ENCODE measurements at places on chromosomes 1 and 21.

DNA sequence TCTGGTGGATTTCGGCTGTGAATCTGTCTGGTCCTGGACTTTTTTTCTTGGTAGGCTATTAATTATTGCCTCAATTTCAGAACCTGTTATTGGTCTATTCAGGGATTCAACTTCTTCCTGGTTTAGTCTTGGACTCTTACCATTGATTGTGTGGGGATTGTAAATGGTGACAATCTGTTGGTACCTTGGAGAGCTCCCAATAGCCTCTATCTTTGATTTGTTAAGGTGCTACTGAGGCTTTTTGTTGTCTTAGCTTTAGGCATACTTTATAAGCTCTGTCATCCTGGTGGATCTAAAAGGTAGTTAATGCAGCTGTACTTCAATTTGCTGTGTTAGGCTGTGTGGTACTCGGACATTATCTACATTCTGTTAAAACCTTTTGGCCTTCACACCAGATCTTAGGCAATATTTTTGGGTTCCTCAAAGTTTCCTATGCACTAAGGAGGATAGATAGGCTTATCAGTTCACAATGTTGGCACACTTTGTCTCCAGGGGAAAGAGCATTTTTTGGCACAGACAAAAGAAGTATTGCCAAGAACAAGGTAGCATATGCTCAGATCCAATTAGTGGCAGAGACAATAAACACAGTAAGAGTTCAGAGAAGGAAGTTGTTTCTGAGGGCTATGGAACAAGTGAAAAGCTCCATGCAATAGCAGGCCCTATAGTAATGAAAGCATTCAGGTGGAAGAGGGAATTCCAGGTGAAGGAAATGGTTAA lies 230.4 kb downstream of the PDE4B start:
- no peak for DNase-seq

DNA sequence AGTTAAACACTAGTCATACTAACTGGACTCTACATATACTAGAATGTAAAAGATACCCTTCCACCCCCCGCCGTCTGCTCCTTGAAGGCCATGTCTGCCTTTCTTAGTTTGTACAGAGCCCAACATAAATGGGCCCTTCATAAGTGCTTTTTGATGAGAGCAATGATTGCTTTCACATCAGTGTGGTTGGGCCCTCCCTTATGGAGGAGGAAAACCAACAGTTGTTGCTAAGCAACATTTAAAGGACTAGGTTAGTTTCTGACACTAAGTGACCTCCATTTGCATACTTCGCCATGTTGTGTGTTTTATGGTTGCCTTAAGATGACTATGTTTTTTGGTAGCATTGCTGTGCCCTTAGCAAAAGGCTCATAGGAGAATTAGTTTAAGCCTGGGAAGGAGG lies 182.0 kb upstream of the SGIP1 start:
- DNase-seq: no peak

DNA sequence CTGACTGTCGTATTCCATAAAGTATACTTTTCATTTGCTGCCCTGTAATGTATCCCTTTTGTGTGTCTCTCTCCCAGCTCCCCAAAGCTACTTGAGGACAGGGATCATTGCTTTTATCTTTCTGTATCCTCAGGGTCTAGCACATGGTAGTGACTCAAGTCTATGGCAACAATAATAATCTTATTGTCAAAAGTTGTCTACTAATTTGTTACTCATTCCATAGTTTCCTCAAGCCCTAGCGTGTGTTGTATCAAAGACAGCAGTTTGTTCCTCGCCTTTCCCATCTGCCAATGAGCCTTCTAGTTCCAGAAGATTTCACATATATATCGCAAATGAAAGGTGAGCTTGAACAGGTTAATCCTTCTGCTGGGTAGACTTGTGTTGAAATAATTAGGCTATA lies 9.8 kb upstream of the SLC30A1 start:
- no peak for DNase-seq

DNA sequence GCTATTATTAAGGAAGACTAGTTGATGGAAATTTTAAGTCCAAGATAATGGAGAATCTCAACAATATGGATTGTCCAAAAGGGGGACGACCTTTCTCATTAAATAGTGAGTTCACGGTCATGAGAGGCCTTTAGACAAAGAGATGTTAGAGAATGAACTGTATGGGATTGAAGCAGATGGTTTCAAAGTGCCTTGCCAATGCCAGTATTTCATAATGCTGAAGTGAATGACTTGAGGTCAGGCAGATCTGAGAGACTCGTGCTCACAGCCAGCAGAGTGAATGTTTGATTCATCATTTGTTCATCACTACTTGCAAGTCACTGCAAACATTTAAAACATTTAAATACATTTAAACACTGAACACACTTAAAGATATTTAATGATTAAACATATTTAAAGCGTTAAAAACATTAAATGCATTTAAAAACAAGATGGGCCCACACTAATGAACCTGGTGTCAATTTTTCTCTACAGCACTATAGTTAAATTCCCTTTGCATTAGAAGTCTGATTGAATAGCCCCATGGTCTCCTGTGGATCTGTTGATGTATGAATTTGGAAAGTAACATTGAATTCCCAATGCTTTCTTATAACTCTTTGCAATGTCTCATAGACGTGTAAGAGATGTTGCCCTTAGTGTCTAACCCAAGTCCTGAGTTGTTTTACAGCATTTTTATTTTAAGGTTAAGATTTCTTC lies 80.7 kb downstream of the TGFB2 start:
- DNase-seq: no peak

DNA sequence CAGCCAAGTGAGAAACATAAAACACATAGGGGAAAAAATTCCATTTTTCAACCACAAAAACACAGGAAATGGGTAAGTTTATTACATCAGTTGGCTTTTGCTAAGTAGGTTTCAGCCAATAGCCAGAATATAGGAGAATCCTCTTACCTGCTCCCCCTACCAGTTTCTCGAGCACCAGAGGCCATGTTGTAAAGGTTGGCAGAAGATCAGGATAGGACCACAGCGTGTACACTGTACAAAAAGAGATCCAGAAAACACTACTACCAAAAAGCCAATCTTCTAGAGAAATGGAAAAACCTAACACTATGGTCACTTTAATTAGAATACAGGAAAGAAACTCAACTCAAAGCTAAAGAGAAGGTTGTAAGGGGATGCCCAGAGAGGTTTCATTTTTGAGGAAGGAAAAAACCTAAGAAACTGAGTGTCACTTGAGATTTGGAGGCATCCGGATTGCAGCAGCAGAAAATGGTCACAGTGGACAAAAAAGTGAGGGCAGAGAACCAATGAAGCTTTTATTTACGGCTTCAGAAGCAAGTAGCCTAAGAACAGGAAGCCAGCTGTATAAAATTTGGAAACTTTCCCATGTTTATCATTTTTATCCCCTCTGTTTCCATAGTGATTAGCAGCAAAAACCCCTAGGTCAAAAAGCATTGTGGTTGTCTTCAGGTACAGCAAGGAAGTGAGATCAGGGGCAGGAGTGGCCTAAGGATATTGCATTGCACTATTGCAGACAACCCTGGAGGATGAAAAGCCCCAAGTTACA lies 2.9 kb downstream of the EIF2D start:
- no peak for DNase-seq

GRCh38 chr1:243740255-243740999 lies 109.6 kb downstream of the AKT3 start:
- DNase-seq: no peak

DNA sequence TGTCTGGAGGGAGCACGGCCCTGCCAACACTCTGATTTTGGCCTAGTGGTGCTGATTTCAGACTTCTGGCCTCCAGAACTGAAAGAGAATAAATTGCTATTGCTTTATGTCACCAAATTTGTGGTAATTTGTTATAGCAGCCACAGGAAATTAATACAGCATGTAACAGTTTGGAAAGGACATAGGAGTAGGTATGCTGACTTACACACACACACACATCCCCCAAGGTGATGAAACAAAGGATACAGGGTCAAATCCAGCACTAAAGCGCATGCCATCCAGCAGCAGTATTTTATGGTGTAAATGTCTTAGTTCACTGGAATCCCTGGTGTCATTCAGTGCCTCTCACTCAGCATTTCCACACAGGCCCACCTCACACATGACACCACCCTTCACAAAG lies 72.2 kb upstream of the MAN1A2 start:
- no peak for DNase-seq

DNA sequence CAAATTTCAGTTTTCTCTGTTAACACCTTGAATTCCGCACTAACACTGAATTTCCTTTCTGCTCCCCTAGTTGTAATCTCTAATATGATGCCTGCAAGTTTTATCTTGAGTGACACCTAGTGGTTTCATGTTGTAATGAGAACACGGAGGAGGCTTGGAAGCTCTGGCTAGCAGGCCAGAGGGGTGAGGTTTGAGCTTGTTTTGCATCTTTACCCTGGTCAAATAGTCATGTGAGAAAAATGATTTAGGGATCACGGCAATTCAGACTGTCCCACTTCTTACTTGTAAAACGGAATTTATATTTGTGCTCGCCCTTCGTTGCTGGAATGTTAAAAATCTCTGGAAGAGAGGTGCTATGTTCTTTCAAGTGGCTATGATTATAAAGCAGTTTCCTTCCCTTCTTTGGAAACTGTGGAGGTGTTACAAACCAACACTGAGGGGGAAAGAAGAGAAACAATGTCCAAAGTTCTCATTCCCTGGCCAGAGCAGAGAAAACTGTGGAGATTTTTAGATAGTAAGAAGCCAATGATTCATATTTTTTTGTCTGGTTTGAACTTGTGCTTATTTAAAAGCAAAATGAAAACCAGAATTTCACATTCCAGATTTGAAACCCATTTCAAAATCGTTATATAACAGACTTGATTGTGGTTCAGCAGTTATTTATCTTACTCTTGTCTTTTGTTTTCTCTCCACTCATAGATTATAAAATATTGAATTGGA lies 5.3 kb upstream of the MROH9 start:
- no peak for DNase-seq

- no peak for DNase-seq
Observed at GRCh38 chr1:155910621-155911121, 478 bp downstream of the RIT1 start.

DNA sequence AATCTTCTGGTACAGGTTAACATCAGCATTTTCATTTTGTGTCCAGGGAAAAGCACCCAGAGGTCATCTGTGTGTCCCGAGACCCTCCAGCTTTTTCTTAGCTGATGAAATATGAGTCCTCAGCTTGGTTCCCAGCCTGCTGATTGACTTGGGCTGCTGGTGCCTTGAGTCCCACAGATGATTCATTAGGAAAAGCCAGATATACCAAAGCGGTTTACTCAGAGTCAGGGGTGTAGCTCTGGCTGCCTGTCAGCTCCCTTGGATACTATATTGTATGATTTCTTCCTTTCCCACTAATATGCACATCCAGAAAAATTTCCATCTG lies 43.7 kb upstream of the MAB21L3 start:
- DNase-seq: no peak

DNA sequence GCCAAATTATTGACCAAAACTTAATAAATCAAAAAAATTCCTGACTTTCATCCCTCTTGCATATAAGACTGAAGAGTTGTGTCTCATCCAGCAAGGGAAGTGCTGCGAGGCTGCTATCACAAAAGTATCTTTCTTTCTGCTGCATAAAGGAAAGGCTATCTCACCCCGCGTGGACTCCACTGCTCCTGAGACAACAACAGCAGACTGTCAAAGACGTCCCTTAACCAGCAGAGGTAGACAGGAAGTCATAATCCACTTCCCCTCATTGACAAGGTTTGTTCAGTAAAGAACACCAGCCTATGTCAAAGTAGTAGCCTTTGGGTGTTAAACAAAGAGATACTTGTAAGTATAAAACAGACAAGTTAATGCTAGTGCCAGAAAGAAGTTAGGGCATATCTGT lies 29.4 kb downstream of the VPS26C start:
- no peak for DNase-seq

GRCh38 chr21:45487161-45487806 lies 55.0 kb downstream of the SLC19A1 start:
- no peak for DNase-seq

- no peak for DNase-seq
Observed at GRCh38 chr1:9577423-9577822, 11.3 kb upstream of the TMEM201 start.

GRCh38 chr1:40699787-40700186 lies 8.3 kb downstream of the NFYC start:
- no peak for DNase-seq

GRCh38 chr21:35222021-35222420 lies 172.9 kb upstream of the RUNX1 start:
- DNase-seq: no peak

- DNase-seq: no peak
Observed at GRCh38 chr1:94351481-94351880, 66.7 kb upstream of the ABCD3 start.

- no peak for DNase-seq
Observed at GRCh38 chr1:87449348-87449963, 120.8 kb downstream of the LMO4 start.

GRCh38 chr1:234699795-234700665 lies 90.1 kb upstream of the IRF2BP2 start:
- DNase-seq: no peak

- DNase-seq: no peak
Observed at GRCh38 chr1:28160782-28161266, 15.7 kb downstream of the PTAFR start.

GRCh38 chr1:162251102-162251501 lies 125.6 kb downstream of the SPATA46 start:
- DNase-seq: no peak

DNA sequence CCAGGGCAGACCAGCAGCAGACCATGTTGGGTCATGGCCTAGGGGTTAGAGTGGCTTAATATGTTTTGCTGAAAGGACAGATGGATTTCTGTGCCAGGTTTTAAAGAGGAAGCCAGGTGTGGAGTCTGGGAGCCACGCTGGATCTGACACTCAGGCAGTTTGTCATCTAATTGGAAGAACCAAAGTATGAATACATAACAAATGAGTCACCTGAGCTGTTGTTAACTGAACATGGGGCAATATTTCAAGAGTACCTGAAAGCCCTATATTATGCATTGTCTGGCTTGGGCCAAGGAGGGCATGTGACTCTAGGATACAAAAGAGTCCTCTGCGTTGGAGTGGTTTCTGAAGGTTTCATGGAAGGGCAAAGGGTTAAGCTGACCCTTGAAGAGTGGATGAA lies 70.6 kb downstream of the LMO4 start:
- DNase-seq: no peak

GRCh38 chr1:44417351-44418021 lies 12.4 kb downstream of the RNF220 start:
- DNase-seq: no peak

DNA sequence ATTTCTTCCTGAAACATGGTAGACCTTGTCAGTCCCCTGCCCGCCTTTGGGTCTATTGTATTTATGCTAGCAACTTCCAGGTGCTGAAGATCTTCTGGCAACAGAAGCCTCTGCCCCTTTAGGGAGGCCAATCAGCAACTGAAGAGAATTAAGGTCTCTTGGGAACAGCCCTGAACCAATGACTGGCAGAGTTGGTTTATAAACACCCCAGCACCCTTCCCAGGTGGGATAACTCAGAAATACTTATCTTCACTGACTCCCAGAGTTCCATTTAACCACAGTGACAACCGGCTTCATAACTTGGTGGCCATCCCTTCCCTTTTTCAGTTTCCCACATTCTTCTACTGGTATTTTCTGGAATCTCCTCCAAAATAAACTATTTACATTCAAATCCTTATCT lies 27.2 kb upstream of the TMCO1 start:
- no peak for DNase-seq
